ENCODE measurements at places on chromosomes 7 and 10.

DNA sequence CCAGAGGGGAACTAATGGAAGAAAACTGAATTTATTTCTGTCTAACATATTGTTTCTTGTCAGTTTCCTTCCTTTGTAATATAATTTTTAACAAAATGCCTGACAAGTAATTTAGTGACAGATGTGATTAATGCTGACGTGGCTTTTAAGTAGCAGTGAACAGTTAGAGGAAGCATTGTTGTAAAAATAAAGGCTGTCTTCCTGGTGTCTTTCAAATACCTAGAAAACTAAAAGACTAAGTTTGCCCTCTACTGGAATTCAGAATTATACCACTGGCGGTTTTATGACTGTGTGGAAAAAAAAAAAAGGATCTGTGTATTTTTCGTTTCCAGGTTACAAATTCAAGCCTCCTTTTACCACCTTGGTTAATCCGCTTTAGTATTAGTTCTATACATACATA is 217.1 kb upstream of the DPP6 start:
- no peak for DNase-seq

GRCh38 chr10:132878730-132879407 is 63.5 kb downstream of the CFAP46 start:
- DNase-seq, result no peak

DNA sequence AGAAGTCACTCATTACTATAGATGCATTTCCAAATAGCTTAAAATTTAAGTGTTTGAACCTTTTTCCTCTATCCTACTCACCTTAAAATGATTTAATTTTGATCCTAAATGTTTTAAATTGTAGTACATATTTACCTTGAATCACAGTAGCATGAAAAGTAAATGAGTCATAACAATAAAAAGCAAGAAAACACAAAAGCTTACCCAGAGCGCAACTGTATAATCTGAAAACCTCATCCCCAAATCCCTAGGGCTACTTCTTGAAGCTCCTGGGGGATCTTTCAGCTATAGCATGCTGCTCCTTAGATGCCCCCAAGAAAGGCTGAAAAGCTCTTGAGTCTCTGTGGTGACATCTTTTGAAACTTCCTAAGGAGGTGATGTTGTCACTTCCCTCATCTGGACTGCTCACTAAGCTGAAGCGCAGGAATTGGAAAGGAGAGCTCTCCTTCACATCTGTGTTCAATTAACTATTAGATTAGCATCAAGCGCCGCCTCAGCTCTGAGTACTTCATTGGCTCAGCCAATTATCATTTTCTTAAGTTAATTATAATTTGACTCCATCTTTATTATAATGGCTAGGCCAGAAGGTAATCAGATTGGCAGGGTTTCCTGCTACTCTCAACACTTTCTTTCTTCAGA is 60.2 kb downstream of the SEMA3E start:
- DNase-seq, result no peak

GRCh38 chr10:69505636-69506318 is 54.5 kb downstream of the TSPAN15 start:
- no peak for DNase-seq

- DNase-seq, result no peak
Observed at GRCh38 chr7:113204415-113204814, 86.1 kb upstream of the SMIM30 start.

- DNase-seq, result no peak
Observed at GRCh38 chr7:31776616-31777015, 89.6 kb downstream of the PPP1R17 start.

DNA sequence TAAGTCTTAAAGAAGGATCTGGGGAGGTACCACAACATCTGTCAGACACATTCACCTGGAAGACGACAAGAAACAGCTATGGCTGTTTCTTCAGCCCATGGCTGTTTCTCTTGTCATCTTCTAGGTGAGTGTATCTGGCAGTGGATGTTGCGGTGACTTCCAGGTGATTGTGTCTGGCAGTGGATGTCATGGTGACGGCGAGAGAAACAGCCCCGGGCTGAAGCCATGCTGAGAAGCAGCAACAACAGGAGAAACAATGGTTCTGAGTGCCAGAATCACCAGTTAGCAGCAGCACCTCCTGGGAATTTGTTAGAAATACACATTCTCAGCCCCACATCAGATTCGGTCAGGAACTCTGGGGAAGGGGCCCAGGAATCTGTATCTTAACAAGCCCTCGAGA is 68.6 kb upstream of the SYPL1 start:
- DNase-seq, result no peak

- DNase-seq, result no peak
Observed at GRCh38 chr10:17788646-17789045, 20.5 kb upstream of the MRC1 start.

GRCh38 chr10:28374036-28374435 is 71.2 kb upstream of the MPP7 start:
- DNase-seq, result no peak

GRCh38 chr10:122655524-122656307 is 43.9 kb downstream of the C10orf120 start:
- DNase-seq, result no peak

GRCh38 chr7:44854644-44855364 is 6.9 kb upstream of the H2AZ2 start:
- no peak for DNase-seq

DNA sequence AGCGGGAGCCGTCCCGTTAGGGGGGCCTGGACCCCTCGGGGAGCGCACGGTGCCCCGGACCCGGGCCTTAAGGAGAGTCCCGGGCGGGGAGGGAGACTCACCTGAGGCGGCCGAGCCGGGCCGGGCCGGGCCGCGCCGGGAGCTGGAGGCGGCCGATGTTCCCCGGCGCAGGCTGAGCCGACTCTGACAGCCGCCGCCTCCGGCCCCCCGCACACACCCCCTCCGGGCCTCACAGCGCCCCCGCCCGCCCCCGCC is at the start of gene ACHE:
ACHE (minus strand) TSS at position 188 of the 255 bp plus-strand sequence. CDS start 1,656 bp downstream, outside the sequence.
- DNase-seq, result no peak

DNA sequence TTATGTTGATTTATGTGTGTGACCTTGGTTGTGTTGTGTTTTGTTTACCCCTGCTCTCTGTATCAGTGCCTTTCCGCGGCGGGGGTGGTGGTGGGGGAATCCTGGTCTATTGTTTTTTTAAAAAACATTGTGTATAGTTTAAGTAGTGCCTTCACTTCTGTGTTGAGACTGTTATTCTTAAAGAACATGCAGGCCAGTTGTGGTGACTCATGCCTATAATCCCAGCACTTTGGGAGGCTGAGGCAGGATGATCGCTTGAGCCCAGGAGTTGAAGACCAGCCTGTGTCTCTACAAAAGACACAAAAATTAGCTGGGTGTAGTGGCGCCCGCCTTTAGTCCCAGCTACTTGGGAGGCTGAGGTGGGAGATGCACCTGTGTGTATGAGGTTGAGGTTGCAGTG is 429.0 kb upstream of the LRGUK start:
- DNase-seq, result no peak

DNA sequence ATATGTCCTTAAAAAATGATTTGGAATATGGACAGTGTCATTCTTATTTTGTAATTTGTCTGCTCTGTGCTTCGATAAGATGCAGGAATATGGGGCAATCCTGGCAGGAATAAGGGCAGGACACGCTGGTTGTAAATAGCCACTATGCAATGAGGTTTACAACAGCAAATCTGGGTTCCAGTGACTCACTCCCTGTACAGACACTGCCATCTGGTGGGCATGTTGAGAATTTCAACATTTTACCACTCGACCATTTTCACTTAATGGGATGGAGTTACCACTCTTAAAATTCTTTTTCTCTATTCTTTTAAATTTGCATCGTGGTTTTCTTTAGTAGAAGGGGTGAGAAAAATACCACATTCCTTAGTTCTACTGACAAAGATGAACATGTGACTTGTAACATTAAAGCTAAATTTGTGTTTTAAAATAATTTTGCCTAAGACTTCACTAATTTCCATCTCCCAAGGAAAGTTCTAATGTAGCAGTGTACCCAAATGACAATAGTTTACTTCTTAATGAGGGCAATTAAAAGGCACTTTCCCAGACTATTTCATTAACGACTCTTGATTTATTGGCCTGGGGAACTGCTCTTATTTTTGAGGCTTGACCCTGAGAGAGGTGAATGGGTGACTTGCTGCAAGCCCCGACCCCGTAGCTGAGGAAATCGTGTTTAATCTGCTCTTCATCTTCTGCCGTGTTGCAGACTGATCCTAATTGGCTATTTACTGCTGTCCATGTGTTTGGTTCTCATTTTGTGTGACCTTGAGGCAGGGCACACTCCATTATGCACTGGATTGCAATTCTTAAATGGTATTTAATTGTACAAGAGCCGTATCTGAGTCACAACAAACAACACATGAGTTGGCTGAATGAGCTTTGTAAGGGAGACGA is 173.6 kb upstream of the IMMP2L start:
- peak; percentile 13 for DNase-seq

GRCh38 chr7:9557853-9558252 is 1124.4 kb downstream of the NXPH1 start:
- no peak for DNase-seq

DNA sequence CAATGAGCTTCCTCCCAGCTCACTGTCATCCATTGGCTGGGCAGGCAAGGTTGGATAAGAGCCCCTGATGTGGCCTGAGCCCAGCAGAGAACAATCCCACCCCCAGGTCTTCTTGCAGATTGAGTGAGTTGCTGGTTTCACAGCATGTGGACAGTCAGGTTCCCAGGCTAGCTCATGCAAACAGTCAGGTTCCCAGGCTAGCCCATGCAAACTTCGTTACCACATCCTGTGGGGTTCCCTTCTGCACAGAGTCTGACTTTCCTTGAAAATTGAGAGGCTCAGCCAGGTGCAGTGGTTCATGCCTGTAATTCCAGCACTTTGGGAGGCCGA is 67.1 kb downstream of the TMEM130 start:
- no peak for DNase-seq

DNA sequence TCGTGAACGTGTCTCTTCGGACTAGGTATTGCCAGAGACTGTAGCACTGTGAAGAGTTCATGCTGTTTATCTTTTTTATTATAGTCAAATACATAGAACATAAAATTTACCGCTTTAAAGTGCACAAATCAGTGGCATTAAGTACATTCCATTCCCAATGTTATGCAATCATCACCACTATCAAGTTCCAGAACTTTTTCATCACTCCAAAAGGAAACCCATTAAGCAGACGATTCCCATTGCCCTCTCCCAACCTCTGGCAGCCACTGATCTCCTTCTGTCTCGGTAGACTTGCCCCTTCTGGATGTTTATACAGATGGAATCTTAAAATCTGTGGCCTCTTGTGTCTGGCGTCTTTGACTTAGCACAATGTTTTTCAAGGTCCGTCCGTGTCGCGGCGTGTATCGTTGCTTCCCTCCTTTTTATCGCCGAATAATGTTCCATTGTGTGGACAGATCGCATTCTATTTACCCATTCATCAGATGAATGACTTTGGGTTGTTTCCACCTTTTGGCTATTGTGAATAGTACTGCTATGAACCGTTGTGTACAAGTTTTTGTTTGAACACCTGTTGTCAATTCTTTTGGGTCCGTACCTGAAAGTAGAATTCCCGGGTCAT is 2.7 kb downstream of the PROSER2 start:
- DNase-seq, result no peak

Measured in activated CD8-positive, alpha-beta memory T cell treated with anti-CD3 and anti-CD28 coated beads for 1 hour (primary cell).